ENCODE measurements at places on chromosomes 11 and 22.
A peak's percentile ranks its signal among the peaks of the same experiment; 100 is the strongest.

DNA sequence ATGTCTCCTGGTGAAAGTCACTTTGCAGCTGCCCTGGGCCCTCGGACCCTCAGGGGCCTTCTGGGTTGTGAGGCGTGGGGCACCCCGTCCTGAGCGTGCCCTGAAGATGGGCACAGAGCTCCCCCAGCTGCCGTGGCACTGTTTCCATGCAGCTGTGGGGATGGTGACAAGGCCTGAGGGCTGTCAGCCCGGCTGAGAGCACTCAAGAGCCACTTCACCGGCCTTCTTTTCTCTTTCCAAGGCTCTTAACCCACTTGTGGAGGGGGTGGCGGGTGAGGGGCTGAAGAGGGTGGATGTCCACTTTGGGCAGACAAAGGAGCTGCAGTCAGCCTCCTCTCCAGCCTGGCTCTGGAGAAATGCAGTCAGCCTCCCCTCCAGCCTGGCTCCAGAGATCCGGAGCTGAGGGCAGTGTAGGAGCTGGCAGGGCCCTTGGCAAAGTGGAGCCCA lies 239.5 kb downstream of the ST3GAL4 start:
- no peak for DNase-seq

GRCh38 chr11:119445850-119446249 lies 22.9 kb upstream of the THY1 start:
- DNase-seq, result no peak

DNA sequence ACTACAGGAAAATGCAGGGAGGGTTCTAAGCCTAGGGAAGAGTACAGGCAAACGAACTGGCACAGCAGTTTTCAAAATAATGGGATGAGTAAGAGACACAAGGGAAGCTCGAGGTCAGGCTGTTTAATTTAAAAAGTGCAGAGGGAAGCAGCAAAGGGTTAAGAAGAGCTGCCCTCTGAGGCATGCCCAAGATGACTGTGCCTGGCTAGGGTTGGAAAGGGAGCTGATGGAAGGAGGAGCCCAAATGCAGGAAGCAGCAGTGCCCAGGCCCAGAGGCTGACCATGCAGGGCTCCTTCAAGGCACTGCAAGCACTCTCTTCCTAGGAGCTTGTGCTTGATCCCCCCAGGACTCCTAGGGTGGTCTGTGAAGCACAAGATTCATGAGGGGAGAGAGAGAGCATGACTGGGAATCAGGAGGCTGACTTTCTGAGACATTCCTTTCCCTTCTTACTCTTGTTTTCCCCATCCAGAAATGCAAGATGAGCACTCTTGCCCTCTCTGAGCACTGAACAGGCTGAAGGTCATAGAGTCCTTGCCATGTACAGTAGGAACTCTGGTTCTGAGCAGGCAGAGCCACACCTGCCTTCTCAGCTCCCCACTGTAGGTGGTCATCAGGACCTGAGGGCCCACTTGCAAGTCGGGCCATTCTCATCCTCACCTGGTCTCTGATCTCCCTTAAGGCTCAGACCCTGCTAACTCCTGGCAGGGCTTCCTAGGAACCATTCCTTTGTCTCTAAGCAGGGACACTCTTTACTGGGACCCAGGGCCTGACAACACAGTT lies 46.7 kb upstream of the DRD2 start:
- no peak for DNase-seq

DNA sequence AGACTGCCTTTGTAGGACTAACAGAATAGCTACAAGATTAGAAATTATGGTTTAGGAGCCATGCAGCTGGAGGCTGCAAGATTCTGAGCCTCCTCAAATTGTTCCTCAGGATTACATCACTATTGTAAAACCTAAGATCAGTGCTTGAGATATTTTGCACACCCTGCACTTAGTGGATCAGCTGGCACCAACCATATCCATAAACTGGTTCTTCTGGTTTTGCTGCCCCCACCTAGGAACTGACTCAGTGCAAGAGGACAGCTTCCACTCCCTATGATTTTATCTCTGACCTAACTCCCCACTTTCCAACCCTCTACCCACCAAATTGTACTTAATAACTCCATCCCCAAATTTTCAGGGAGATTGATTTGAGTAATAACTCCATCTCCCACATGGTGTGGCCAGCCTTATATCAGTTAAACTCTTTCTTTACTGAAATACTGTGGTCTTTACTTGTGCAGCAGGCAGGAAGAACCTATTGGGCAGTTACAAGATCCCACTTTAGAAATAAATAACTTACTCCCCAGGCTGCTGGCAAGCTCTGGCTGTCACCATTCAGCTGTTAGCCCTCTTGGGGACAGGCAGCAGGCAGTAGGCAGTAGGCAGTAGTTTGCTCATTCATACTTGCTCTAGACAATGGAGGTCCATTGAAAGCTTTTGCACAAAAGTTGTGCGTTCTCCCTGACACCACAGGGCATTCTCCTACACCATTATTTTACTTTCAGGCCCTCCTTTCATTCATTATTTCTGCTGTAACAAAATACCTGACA lies 119.0 kb downstream of the SLC17A6 start:
- no peak for DNase-seq

GRCh38 chr11:75667255-75667830 lies 1.5 kb downstream of the MAP6 start:
- DNase-seq, result no peak

DNA sequence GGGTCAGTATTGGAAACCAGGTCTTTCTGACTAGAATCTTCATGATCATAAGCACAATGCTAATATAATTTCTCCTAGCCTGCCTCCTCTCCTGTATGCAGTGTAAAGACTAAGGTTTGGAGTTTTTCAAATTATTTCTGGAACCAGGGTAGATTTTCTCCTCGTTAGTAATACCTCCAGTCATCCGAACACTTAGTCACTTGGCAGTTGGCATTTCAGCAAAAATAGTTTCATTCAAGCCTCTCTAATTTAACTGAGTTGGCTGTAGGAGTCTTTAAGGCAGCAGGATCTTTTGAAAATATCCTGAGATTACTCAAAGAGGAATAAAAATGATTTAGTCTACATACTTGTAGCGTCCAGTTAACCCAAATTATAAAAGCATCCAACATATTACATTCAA lies 6.3 kb downstream of the TYR start:
- peak; percentile 27 for DNase-seq

DNA sequence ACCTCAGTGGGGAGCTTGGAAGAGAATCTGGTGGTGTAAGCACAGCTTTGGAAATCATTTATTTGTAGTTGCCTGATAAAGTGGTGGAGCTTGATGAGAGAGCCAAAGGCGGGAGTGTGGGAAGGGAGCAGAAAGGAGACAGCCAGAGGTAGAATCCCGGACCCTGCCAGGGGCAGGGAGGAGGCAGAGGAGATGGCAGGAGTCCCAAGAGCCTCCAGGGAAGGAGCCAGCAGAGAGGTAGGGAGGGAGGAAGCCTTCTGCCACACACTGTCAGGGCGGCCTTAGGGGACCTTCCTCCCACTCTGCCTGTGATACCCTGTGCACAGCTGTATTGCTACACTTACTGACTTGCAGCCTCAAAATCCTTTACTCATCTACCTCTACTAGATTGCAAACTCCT lies 15.4 kb downstream of the SCUBE2 start:
- no peak for DNase-seq

DNA sequence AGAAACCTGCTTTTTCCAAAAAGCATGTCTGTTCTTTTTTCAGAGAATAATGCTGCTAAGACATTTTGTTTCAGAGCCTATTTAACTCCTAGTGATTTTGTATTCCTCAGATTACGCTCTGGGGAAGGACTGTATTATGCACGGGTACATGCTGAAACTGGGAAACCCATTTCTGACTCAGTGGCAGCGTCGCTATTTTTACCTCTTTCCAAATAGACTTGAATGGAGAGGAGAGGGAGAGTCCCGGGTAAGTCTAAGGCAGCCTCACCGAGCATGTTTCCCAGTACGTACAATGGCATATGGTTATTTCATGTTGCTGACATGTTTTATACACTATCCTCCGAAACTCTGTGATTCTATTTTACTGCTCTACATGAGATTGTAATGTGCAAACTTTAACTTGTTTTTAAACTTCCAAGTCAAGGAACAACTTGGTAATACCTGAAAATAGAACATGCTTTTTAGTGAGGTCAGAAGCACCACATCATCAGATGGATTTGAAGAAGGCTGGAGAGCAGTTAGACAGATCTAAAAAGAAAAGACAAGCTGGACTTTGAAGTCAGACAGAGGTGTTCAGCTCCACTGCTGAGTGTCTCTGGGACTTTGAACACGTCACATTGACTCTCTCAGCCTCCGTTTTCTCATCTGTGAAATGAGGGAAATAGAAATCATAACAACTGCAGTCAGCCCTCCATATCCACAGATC lies 23.7 kb upstream of the MYO18B start:
- no peak for DNase-seq

GRCh38 chr22:32564170-32565001 lies 89.8 kb downstream of the FBXO7 start:
- no peak for DNase-seq

DNA sequence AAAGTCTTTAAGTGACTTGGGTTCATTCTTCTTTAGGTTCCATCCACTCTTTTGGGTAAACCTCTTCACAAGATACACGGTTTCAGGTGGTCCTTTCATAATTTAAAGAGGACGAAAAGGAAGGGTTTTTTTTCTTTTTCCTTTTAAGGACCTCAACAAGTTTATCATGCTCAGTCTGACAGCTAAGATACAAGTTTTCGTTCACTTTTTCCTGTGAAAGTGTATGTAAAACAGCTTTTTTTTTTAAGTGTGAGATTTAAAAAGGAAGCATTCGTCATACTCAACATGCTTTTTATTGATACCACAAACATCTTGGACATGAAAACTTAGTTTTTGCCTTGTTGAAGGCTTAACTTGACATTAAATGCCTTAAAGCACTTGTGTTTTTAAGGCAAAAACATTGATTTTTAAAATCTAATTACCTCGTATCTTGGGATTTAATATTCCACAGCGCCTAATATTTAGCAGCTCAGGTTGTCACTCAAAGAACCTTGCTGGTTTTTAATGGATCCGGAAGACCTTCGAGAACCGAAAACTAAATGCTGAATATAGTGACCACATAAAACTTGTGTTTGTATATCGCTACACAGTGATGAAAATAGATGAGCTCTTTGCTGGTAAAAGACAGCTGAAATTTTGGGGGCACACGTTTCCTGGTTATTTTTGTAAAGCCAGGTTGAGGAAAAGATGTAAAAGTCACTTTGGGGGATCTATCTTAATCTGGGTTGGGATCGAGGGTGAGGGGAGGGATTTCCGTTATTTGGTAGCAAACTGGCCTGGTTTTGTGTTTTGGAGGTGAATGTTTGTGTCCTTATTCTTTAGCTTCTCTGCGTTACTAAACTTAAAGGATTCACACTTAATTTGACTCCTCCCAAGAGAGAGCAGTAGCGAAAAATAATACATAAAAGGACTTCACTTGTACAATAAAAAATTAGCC lies 2.3 kb downstream of the PCF11 start:
- no peak for DNase-seq

DNA sequence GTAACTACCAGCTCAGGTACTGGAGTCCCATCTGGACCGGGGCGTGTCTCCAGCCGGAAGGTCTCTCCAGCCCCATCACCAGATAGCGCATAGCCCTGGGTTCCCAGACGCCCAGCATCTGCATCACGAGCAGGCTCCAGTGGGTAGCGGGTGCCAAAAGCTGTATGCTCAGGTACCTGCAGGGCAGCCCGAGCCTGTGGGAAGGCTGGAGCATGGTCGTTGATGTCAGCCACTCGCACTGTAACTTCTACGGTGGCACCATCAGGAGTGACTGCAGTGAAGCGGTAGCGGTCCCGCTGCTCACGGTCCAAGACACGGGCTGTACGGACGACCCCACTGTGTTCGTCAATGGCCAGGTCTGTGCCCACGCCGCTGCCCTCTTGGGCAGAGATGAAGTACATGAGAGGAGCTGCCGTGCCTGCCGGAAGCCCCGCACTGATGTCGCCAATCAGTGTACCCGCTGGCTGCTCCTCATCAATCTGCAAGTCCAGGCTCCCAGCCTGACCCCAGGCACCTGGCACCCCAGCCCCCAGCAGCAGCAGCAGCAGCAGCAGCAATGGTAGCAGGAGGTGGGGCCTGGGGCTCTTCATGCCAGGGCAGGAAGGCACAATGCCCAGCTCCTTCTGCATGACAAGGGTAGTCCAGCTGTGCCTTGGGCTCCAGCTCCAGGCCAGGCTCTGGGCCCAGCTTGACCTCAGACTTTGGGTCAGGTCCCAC lies 14.5 kb downstream of the DCHS1 start:
- no peak for DNase-seq

DNA sequence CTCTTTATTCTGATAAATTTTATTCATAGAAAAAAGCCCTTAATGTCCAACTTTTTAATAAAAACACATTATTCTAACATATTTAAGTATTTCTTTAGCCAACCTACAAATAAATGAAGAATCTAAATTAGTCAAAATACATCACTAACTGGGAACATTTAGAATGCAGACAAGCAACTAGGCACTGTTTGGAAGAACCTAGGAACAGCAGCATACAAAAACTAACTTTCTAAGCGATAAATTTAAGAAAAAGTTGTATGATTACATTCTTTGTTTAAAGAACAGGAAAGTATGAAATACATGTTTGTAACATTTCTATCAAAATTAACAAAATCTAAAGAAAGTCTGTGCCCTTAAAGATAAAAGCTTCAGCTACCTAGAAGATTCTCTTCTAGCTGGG lies 35.3 kb downstream of the PI4KA start:
- no peak for DNase-seq

DNA sequence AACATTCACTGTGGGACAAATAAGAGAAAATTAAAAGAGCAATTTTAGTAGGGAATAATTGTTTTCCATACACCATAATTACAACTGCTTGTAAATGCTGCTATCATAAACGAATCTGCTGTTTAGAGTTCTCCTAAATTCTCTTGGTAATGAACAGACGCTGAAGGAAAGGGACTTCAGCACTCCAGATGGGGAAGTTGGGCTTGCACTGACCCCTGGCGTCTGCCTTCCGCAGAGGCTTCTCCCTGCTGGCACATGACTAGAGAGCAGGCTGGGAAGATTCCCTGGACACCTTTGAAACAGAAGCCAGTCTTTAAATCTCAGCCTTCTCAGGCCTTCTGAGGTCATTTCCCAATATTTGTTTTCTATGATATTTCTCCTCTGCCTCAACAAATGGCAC lies 84.1 kb downstream of the NXPE2 start:
- peak; percentile 10 for DNase-seq

DNA sequence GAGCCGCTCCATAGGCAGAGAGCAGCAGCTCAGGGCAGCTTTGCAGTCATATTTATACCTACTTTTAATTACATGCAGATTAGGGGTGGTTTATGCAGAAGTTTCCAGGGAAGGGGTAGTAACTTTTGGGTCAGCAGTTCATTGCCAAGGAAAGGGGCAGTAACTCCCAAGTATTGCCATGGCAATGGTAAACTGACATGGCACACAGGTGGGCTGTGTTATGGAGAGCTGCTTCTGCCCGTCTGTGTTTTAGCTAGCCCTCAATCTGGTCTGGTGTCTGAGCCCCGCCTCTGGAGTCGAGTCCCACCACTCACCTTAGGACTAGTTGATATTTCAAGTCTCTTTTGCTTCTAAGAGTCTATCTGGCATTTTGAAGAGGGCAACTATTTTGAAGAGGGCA lies 12.2 kb upstream of the ZBTB16 start:
- no peak for DNase-seq

Measured in AG09309 (cell line).